ENCODE measurements at places on chromosomes 7 and 10. TPM values are rescaled to one million over a fixed set of nuclear protein-coding genes. Genes with fewer than 3 reads are reported as not detected.

The SEMA3D gene
- 0.05 TPM for total RNA-seq

The GBX1 gene
- total RNA-seq, result not detected

The NUTM2E gene
- total RNA-seq, result 0.52 TPM

The SLC26A5 gene
- not detected for total RNA-seq

The WIPF3 gene
- 0.53 TPM for total RNA-seq

The ITGB8 gene
- 1.0 TPM for total RNA-seq

The SLC13A4 gene
- total RNA-seq, result not detected

The COL13A1 gene
- total RNA-seq, result 0.43 TPM

The ACBD7 gene
- 1.2 TPM for total RNA-seq

The TES gene
- 54.0 TPM for total RNA-seq

The EPC1 gene
- total RNA-seq, result 20.4 TPM

The IFIT1 gene
- 5.4 TPM for total RNA-seq

The ZNF716 gene
- total RNA-seq, result not detected

The TAS2R3 gene
- total RNA-seq, result not detected

The HIBADH gene
- 43.9 TPM for total RNA-seq

The NUTM2D gene
- total RNA-seq, result 1.1 TPM

The NRP1 gene
- 91.9 TPM for total RNA-seq

The CUZD1 gene
- total RNA-seq, result 1.4 TPM

The HACD1 gene
- 56.4 TPM for total RNA-seq

The AMZ1 gene
- not detected for total RNA-seq

The ABCF2 gene
- 69.2 TPM for total RNA-seq

The NOBOX gene
- not detected for total RNA-seq

The ATG9B gene
- 0.80 TPM for total RNA-seq

The CEP55 gene
- total RNA-seq, result 61.2 TPM

The TUBAL3 gene
- 0.49 TPM for total RNA-seq

The SLC26A4 gene
- total RNA-seq, result 0.09 TPM

The PRKRIP1 gene
- total RNA-seq, result 23.1 TPM

The ADO gene
- total RNA-seq, result 19.7 TPM

The HGF gene
- not detected for total RNA-seq

The MIOS gene
- total RNA-seq, result 21.2 TPM

The FANK1 gene
- 3.1 TPM for total RNA-seq

The CPA5 gene
- total RNA-seq, result not detected

The MAGI2 gene
- 0.40 TPM for total RNA-seq

The FOXI2 gene
- not detected for total RNA-seq

The CAV2 gene
- 157 TPM for total RNA-seq

The PARG gene
- total RNA-seq, result 20.1 TPM

The MMD2 gene
- total RNA-seq, result not detected

The TACC2 gene
- total RNA-seq, result 86.1 TPM

The FFAR4 gene
- total RNA-seq, result 0.27 TPM

The SLC16A9 gene
- total RNA-seq, result 0.07 TPM
